ENCODE measurements at places on chromosomes 11 and 22.

GRCh38 chr11:9385327-9385899 lies 961 bp downstream of the IPO7 start:
- DNase-seq: no peak

DNA sequence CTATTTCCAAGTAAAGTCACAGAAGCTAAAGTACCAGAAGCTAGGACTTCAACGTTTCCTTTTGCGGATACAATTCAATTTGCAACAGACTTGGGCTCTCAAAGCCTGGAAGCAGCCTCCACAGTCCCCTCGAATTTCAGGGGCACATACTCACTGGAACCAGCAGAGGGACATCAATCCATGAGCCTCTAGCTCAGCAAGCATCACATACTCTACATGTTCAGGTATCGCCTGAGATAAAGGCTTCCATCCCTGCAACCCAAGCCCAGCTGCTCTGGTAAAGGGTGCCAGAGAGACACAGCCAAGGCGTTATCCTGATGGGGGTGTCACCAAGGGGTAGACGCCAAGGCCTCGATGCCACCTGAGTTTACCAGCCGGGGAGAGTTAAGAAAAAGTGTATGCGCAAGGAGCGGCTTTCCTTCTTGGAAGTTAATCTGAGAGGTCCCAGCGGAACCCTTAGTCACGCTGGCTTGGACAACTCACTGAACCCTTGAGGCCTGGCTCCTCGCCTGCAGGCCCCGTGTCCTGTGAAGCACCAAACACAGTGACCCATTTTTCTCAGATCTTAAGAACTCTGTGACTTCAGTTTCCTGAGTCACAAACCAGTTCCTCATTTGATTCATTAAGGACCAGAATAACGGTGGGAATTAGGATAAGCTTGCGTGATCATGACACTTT lies 13.0 kb downstream of the LTO1 start:
- no peak for DNase-seq

GRCh38 chr22:45916515-45916914 lies 60.4 kb downstream of the WNT7B start:
- DNase-seq: no peak

DNA sequence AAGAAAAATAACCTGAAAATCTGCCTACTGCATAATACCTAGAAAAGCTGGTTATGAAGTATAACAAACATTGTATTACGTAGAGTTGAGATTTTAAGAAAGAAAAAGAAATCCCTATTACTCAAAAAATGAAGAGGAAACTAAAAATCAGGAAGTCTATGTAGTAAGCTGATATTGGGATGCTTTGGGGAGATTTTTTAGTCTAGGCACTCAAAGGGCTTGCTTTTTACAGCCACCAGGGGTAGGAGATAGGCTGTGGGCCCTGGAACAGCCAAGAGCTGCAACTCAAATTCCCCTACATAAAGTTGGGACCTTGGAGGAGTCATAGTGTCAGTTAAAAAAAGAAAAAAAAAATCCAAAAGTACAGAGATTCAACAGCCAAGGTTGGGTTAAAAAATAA lies 90.4 kb downstream of the RELT start:
- DNase-seq: no peak
